Aorta (tissue), 5 donors: ENCODE measurements at places on chromosomes 7 and 10.

GRCh38 chr10:115073796-115074195 lies 19.4 kb upstream of the ATRNL1 start:
- H3K27me3 ChIP-seq = peaks cover 4% of the 10 kb centered on the region
- H3K27ac ChIP-seq = no peak overlapping the region
- no peak for DNase-seq
- no peak overlapping the region for H3K4me3 ChIP-seq
- H3K36me3 ChIP-seq = no peaks in the 10 kb centered on the region

- no peak for DNase-seq
- no peaks in the 10 kb centered on the region for H3K36me3 ChIP-seq
- H3K27me3 ChIP-seq = no peaks in the 10 kb centered on the region
- H3K4me1 ChIP-seq = no peaks in the 10 kb centered on the region
- no peak overlapping the region for H3K4me3 ChIP-seq
Measured at GRCh38 chr10:130587718-130588117, 451.5 kb downstream of the GLRX3 start.

DNA sequence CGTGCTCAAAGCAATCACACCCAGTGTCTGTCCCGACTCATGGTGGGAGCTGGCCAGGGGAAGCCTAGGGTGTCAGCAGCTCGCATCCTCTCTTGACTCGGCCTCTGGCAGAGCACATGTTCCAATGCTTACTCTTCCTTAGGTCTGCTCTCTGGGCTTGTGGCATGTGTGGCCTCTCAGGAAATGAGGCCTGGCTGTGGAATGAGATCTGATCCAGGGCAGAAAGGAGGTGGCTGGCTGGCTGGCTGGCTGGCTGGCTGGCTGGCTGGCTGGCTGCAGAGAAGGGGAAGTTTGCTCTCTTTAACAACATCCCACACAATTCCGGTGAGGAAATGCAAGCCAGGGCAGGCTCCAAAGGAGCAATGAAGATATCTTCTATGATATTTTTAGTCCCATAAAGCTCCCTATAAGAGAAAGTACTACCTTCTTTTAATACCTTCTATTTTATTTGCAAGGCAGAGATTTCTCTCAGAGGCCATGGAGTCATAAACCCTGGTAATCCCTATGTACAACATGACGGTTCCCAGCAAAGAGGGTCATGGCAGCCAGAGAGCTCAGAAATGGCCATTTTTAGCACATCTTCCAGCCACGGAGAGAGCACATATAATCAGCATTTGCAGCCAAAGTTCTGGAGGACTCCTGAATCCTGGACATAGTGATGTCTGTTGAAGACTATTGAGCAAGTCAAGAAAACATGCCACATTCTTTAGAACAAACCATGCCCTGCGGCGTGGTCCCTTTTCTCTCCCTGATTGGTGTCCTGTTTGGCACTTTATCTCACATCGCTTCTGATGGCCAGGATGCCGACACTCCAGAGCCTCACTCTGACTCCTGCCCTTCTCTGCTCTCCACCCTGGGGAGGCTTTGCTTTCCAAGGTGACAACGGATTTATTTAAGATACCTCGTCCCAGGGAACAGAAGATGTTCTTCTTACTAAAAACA lies 153.7 kb downstream of the FANK1 start:
- H3K27ac ChIP-seq = no peak overlapping the region
- no peaks in the 10 kb centered on the region for H3K27me3 ChIP-seq
- no peak overlapping the region for H3K4me3 ChIP-seq
- DNase-seq = peak; percentile 78
- H3K4me1 ChIP-seq = no peaks in the 10 kb centered on the region
- no peaks in the 10 kb centered on the region for H3K36me3 ChIP-seq

GRCh38 chr7:67484244-67484751 lies 487.7 kb downstream of the TYW1 start:
- no peak overlapping the region for H3K27ac ChIP-seq
- peak overlapping the region; percentile 27 for H3K4me3 ChIP-seq
- no peaks in the 10 kb centered on the region for H3K36me3 ChIP-seq
- no peak for DNase-seq

GRCh38 chr7:1028044-1028770 lies 16.1 kb upstream of the GPR146 start:
- no peaks in the 10 kb centered on the region for H3K27me3 ChIP-seq
- peak; percentile 97 for DNase-seq
- H3K36me3 ChIP-seq = no peaks in the 10 kb centered on the region
- no peaks in the 10 kb centered on the region for H3K4me1 ChIP-seq
- H3K27ac ChIP-seq = peak overlapping the region; percentile 15
- H3K4me3 ChIP-seq = peak overlapping the region; percentile 84

GRCh38 chr10:132329565-132330485 lies 2.2 kb upstream of the LRRC27 start:
- H3K27me3 ChIP-seq = no peaks in the 10 kb centered on the region
- no peak overlapping the region for H3K4me3 ChIP-seq
- no peaks in the 10 kb centered on the region for H3K36me3 ChIP-seq
- DNase-seq = peak; percentile 44
- H3K27ac ChIP-seq = no peak overlapping the region

- no peaks in the 10 kb centered on the region for H3K4me1 ChIP-seq
- H3K4me3 ChIP-seq = no peak overlapping the region
- peaks cover 2% of the 10 kb centered on the region for H3K27me3 ChIP-seq
Measured at GRCh38 chr10:60569681-60570080, 180.0 kb upstream of the ANK3 start.

DNA sequence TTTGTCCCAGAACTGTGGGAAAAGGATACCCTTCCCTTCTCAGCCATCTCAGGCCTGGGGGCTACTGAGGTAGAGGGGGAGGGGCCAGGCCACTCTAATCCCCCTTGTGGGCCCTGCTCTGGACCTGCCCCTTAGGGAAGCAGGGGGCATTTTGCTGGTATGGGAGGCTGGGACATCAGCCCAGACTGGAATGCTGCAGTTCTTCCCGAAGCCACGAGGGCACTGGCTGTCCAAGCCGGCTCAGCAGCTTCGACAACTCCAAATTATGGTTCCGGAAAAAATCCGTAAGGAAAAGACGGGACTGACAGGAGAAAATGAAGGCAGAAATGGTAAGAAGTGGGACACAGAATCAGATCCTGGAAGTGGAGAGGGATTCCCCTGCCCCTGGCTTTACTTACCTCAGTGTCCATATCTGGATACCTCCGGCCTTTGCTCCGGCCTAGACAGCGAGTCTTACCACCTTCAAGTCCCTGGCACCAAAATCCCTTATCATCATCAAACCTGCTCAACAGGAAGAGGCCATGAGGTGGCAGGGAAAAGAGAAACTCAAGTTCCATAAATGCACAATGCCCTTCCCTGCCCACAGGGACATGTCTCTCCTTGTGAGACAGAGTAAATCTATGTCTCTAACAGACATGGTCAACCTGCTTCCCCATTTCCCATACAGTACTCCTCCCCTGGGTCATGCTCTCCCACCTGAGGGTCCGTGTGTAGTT lies 9.0 kb downstream of the NDST2 start:
- H3K4me3 ChIP-seq = no peak overlapping the region
- H3K27ac ChIP-seq = no peak overlapping the region
- no peaks in the 10 kb centered on the region for H3K27me3 ChIP-seq
- H3K4me1 ChIP-seq = no peaks in the 10 kb centered on the region
- no peak for DNase-seq
